ENCODE measurements at places on chromosomes 12 and 14.
A peak's percentile ranks its signal among the peaks of the same experiment; 100 is the strongest.

DNA sequence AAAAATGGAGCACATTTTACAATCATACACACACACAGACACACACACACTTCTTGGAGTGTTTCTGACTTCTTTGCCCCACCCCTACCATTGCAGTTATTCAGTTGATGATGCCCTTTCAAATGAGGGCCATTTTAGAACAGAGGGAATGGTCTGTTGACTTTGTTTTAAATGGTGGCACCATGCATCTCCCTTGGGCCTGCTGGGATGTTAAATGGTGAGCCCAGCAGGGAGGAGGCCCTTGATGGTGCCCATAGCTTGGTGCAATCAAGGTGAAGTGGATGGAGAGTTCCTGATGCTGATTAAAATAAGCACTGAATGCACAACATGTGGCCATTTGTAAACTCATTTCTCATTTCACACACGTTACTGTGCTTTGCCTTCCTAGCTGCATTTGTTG, 13.3 kb downstream of the C12orf75 start:
- no peak for DNase-seq

DNA sequence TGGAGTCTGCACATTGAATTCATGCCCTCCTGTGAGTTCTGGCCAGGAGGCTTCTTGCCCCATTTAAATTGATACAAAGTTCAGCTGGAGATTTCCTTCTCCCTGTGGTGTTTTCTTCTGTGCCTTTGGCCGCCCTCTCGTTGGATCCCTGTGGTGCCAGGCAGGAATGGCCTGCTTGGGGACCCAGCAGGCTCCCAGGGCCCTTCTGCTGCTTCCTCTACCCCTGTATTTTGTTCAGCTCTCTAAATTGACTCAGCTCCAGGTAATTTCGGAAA, 197.2 kb downstream of the FOXA1 start:
- no peak for DNase-seq

DNA sequence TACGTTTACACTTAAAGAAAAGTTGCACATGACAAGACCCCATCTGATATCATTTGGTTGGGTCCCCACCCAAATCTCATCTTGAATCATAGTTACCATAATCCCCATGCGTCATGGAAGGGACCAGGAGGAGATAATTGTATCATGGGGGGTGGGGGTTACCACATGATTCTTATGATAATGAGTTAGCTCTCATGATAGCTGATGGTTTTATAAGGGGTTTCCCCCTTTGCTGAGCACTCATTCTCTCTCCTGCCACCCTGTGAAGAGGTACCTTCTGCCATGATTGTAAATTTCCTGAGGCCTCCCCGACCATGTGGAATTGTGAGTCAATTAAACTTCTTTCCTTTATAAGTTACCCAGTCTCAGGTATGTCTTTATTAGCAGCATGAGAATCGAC, 60.3 kb downstream of the PHLDA1 start:
- DNase-seq, result no peak

GRCh38 chr12:108890208-108890607, 10.3 kb downstream of the DAO start:
- DNase-seq, result peak; percentile 29

- DNase-seq, result no peak
Measured at GRCh38 chr12:26112703-26113147, 12.1 kb downstream of the BHLHE41 start.

DNA sequence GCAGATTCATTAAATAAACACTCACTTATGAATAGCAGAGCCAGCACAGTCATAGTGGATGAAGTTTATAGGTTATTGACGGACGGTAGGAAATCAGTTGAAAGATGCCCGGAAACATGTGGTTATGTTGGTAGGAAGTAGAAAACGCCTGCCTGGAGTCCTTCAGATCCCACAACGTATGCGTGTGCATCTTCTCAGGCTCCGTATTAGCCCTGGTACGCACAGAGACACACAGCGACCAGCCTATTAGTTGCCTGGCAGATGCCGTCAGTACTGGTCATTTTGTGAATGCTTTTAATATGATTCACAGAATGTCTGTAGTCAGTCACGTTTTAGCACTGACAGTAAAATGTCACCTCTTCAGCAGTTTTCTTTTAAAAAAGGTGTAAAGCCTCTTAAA, 196.4 kb downstream of the RGS6 start:
- DNase-seq, result no peak

- DNase-seq, result no peak
Measured at GRCh38 chr14:75714991-75715390, 53.9 kb downstream of the TTLL5 start.

DNA sequence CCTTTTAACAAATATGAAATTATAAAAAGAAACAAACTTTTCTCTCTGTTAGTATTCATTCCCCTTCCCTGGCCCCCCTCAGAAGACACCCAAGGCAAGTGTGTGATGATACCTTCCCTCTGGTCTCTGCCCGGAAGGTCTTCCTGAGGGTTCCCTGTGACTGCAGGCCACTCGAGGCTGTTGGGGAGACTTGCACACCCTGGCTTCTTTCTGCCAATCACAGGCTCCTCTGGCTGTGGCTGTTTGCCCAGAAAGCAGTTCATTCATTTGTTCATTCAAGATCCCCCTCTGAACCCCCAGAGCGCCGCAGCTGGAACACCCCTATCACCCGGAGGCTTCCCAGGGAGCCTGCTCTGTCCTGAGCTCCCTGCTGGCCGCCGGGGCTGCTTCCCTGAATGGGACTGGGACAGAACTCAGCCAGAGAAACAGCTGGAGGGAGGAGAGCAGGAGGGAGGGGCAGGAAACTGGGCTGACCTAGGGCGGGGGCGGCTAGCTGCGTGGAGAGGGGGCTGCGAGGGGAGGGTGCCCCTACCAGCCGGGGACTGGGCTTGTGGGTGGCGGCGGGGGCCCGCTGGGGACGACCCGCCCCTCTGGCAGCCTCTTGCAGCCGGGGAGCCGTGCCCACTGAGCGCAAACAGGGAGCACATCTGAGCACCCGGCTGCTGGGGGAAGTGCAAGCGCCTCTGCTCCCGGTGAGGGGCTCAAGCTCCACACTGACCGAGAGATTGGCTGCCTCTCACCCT, at the start of gene CMKLR1:
CMKLR1 (minus strand) TSS at position 397 of the 743 bp plus-strand sequence. CDS start 45,720 bp downstream, outside the sequence.
- DNase-seq, result no peak

DNA sequence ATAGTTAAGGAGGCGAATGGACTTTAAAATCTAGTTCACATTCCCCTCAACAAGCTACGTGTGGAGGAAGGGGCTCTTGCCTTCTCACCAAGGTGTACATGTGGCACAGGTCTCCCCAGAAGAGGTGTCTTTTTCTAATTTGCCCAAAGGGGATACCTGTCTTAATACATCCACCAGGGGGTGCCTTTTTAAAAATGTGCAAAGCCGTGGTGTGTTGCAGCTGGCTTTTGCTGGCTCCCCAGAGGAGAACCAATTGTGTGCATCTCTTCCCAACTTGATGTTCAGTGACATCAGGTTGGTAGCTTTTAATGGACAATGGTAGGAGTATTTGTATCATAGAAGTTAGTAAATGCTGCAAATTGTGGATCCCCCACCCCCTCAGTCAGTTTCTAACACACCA, 33.8 kb downstream of the CREBL2 start:
- peak; percentile 73 for DNase-seq

- DNase-seq, result no peak
Measured at GRCh38 chr14:35333264-35333730, 41.1 kb downstream of the PSMA6 start.

DNA sequence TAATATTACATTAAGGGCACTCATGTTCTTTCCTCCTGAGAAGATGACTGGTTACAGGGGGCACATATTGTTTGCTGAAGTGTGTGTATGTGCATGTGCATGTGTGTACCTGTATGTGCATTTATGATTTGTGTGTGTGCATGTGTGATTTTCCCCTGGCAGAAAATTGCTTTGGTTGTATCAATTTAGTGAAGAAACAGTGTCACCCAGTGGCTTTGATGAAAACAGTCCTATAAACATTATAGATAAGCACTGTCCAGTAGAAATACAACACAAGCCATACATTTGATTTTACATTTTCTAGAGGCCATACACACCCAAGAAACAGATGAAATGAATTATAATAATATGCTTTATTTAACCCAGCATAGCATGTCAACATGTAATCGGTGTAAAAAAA, 8.6 kb downstream of the PDE3A start:
- peak; percentile 43 for DNase-seq

- DNase-seq, result no peak
Measured at GRCh38 chr12:107329569-107330324, 236.4 kb upstream of the CRY1 start.

- DNase-seq, result no peak
Measured at GRCh38 chr14:28613532-28613931, 153.1 kb upstream of the FOXG1 start.

DNA sequence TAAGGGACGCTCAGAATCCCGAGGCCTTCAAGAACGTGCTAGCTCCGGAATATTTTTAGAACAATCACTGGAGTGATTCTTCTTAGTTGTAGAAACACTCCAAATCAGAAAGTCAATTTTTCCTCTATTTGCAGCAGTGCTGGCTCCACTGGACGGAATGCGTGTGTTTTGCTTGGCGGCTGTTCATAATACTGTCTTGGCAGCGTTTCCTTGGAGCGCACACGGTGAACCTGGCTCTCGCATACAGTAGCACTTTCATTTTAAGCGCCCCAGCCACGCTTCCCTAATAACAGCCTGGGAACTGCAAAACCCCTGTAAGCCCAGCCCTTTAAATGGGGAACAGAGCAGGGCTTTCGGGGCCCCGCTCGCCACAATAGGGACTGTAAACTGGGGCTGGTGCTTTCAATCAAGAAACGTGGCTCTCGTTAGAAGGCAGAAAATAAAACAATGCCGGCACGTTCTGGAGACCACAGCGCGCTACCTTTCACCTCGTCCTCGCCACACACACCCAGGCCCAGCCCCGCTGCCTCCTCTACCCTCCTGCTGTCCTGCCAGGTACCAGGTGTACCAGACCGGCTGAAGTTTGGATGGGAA, 79.9 kb downstream of the BCL11B start:
- DNase-seq, result no peak

DNA sequence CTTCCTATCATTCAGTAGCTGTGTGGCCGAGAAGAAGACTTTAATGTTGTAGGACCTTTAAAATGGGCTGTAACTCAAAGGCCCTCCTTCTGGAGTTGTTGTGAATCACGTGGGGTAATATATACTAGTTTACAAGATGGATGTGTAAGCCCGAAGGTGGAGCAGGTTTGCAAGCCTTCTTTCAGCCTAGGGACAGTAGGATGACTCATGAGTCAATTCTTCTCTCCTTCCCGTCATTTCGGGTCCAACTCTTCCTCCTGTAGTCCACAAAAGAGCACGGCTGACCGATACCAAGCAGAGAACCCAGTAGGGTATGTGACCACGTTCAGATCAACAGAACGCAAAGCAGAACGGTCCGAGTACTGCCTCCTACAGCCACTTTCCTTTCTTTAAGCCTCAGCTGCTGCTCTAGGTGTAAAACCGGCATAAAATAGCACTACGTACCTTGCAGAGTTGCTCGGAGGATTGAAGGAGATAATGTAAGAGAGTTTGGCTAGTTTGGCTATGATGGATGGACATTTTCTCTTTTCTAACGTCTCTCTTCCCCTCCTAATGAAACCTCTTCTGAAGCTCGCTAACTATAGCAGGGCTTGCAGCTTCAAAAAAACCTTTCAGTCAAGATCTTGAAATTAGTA, 1.3 kb upstream of the RASSF3 start:
- peak; percentile 84 for DNase-seq

- no peak for DNase-seq
Measured at GRCh38 chr14:102558556-102558955, 33.9 kb upstream of the RCOR1 start.

- DNase-seq, result no peak
Measured at GRCh38 chr12:25800101-25800500, 158.4 kb upstream of the RASSF8 start.

- DNase-seq, result no peak
Measured at GRCh38 chr12:3881281-3881950, 8.2 kb upstream of the PARP11 start.

DNA sequence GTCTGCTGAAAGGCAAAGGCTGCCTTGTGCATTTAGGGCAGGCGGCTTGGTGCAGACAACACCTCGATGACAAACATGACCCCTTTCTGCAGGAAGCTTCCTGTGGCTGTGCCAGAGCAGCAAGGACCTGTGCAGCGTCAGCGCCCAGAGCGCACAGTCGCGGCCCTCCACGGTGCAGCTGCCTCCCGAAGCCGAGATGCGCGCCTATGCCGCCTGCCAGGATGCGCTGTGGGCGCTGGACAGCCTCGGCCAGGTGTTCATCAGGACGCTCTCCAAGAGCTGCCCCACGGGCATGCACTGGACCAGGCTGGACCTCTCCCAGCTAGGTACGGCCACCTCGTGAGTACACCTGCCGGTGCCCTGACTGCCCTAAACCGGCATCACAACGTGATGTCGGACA, 57.3 kb downstream of the ANKRD9 start:
- no peak for DNase-seq

- no peak for DNase-seq
Measured at GRCh38 chr14:74610866-74611649, 979 bp downstream of the LTBP2 start.

DNA sequence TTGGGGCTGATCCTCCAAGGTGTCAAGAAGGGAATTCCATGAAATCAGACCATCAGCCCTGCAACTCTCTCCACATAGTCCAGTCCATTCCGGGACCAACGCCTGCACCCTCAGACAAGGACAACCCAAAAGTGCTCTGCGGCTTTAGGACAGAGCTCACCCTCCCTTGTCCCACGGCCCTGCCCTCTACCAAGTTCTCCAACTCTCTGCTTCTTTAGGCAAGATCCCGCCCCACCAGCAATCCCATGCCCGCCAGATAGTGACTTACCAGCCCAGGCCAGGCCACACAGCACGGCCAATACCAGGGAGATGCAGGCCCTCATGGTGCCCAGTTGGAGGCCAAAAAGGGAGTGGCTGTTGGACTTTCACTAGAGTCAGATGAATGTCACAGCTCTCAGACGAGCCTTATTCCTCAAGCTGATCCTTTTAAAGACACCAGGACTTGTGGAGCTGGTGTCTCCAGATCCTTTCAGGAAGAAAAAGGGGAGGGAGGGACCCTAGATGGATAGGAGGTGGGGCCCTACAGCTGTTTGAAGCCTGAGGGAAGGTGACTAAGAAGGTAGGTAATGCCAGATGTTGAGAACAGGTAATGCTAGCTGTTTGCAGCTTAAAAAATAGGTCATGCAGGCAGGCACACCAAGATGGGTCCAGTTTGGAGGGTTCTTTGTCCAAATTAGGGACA, at the start of gene ENDOU:
ENDOU (minus strand) TSS at position 400 of the 682 bp plus-strand sequence; CDS start at position 323, 77 bp downstream.
- no peak for DNase-seq

GRCh38 chr14:95998656-95999055, 40.5 kb upstream of the C14orf132 start:
- DNase-seq, result peak; percentile 33
